Peyer's patch (tissue), 4 donors: ENCODE measurements at places on chromosomes 3 and 15.
A peak's percentile ranks its signal among the peaks of the same experiment; 100 is the strongest.

DNA sequence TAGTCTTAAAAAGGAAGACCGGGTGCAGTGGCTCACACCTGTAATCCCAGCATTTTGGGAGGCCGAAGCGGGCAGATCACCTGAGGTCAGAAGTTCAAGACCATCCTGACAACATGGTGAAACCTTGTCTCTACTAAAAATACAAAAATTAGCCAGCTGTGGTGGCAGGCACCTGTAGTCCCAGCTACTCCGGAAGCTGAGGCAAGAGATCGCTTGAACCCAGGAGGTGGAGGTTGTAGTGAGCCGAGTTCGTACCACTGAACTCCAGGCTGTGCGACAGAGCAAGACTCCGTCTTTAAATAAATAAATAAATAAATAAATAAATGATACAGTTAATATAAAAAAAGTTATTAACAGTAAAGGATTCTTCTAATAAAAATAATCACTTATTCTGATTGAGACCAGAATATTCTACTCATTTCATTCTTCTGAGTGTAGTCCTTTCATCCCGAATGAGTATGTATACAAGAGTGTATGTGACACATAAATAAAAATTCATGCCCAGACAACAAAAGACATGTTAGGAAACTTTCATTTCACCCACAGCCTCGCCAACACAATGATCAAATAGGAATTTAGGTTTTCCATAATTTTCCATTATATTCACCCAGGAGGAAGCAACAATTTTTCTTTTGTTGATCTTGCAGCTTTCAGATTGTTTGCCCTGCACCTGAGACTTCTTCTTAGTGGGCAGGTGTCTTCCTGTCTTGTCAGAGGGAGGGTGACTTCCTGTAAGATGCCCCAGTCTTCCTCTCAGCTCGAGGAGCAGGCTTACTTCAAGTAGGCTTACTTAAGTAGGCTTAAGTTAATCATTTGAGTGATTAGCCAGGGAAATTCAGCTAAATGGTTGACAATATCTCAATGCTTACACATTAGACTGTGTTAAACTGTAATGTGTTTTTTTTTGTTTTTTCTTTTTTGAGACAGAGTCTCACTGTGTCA, 7.8 kb upstream of the NUP210 start:
- DNase-seq: peak; percentile 57

DNA sequence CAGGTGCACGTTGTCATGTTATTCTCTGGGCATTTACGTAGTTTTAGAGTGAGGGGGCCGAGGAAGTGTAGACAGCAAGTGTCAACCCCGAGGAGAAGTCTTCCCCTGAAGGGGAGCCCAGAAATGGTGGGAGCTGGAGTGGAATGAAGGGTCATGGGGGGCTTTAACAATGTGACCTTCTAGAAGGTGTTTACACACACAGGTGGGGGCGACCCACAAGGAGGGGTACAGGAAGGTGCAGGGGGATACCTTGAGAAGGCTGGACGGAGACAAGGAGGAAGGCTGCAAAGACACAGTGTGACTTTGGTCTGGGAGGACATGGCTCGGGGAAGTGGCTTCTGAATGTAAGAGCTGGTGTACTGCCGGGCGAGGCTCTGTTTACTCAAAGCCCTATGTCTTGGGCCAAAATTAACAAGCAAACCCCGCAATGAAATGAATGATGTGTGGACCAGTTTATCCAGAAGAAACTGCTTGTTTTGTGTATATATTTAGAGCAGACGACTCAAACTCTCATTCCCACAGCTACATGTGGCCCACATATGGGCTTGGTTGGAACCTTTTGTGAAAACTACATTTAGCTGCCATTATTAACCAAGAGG, 18.7 kb downstream of the TRPM1 start:
- no peak for DNase-seq

DNA sequence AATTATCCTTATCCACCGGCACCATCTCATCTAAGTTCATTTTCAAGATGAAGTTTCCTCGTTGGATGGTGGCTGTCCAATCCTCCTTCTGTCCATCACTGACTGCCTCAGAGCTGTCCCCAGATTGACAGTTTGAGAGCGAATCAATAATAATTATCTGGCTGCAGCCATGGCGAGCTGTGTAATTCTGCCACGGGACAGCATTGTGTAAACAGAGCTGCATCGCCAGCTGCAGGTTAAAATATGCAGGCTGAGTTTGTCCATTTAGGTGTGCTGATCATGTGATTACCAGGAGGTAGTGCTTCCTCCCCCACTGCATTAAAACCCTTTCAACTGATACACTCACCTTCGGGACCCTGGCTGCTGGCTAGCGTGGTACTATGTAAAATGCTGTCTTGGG, 461.9 kb upstream of the ONECUT1 start:
- DNase-seq: no peak

DNA sequence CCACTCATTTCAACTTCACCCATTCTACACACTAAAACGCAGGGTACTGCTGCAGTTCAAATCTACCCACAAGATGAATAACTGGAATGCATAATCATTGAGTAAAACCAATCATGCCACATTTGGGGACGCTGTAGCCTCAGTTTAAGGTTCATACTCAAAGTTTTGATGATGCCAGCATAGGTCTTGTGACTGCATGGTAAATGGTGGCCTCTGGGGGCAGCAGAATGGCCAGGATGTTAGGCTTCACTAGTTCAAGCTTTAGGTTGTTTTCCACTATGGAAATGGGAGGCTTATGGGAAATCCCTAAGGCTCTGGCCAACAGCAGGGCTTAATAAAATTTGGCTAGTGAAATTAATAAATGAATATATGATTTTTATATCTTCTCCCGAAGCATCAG, 104.3 kb upstream of the TSC22D2 start:
- DNase-seq: no peak

DNA sequence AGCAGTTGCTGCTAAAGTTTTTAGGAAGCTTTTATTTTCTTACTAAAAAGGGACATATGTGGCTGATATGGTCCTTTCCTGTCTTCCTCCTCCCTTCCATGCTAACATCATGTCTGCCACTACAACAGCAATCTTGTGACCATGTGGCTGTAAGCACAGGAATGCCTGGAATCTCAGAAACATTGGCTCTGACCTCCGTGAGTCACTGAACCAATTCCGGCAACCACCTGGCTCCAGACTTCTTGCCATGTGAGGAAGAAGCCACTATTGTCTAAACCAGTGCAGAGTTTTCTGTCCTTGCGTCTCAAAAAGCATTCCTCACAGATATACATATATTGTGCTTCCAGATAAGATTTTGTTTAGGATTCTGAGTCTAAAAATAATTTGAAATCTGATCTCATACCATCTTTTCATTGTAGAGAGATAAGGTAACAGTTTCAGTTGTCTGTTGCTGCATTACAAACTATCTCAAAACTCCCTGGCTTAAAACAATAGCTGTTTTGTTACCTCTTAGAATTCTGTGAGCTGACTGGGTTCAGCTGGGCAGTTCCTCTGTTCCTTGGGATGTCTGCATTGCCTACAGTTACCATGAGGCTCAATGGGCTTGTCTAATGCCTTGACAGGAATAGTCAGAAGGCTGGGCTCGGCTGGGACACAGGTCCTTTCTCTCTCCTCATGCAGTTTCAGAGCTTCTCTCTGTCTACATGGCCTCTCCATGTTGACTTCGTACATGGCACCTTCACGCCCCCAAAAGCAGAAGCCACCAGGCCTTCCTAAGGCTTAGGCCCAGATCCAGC, 77.3 kb upstream of the MAGI1 start:
- DNase-seq: no peak

GRCh38 chr3:139935866-139936817, 1.2 kb downstream of the CLSTN2 start:
- peak; percentile 54 for DNase-seq

GRCh38 chr3:193231201-193231600, 9.8 kb upstream of the PLAAT1 start:
- DNase-seq: no peak

GRCh38 chr3:187919544-187919943, 174.3 kb upstream of the BCL6 start:
- no peak for DNase-seq

DNA sequence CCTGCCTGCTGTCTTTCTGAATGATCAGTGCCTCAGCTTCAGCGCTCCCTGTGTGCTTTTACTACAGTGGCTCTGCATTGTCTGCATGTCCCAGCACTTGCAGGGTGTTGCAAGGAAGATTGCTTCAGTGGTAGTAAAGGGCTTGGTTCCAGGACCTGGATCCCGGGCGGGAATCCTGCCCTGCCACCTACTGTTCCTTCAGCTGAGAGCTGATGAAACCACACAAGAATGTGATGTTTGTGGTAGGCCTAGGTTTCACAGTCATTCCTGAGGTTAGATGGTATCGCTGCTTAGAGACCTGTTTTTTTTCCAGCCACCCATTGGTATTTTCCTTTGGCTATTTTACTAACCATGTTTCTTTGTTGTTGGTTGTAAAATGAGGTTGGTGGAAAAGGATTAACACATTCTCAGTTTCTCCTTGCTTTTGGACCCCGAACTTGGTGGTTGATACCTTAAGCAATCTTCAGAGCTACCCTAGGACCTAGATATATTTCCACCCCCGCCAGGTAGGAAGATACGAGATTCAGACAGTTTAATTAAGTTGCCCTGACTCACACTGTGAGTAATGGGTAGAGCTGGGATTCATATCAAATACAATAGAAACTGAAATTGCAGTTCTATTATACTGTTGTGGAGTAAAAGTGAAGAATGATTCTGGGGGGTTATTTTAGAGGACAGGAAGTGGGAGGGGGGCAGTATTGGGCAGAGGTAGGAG, 11.4 kb downstream of the GPR87 start:
- DNase-seq: no peak

GRCh38 chr3:184240384-184241140, 8.2 kb downstream of the ALG3 start:
- no peak for DNase-seq

GRCh38 chr15:88003541-88004327, 252.8 kb downstream of the NTRK3 start:
- no peak for DNase-seq

GRCh38 chr3:57689367-57690053, 3.4 kb downstream of the DENND6A start:
- no peak for DNase-seq

DNA sequence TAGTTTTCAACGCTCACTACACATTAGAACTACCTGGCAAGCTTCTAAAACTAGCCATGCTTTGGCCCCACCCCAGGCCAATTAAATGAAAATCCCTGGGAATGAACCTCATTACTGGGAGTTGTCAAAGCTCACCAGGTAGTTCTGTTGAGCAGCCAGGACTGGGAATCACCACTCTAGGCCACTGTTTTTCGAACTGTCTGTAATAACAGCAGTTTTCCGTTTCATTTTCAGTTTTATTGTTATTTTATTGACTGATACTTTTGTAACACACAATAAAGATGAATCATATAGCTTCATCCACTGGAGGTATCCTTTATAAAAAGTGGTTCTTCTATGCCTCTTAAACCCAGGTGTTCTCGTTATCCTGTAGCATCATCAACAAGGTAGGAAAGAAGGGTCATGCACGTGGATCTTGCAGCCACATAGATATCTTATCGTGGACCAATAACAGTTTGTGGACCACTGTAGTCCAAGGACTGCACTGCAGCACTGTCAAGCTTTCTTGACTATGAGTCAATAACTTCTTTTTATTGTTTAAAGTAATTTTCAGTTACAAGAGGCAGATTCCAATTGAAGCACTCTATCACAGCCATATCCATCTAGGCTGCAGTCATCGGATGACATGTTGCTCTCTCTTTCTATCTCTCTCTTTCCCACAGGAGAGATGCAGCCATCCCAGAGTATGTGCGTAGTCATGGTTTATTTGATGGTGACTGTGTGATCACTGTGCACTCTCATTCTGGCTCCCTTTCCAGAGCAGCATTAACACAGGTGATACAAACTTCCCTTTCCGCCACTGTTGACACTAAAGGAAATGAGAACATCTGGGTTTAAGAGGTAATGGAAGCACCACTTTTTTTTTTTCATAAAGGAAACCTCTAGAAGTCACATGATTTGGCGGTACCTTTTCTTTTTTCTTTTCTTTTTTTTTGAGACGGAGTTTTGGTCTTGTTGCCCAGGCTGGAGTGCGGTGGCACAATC, 39.0 kb upstream of the BLM start:
- no peak for DNase-seq

- DNase-seq: no peak
Measured at GRCh38 chr15:51341366-51342226, at the start of gene GLDN. Gene GLDN, plus strand, starts transcription at chr15:51341655. Its CDS starts 30 bp downstream, at chr15:51341685.

DNA sequence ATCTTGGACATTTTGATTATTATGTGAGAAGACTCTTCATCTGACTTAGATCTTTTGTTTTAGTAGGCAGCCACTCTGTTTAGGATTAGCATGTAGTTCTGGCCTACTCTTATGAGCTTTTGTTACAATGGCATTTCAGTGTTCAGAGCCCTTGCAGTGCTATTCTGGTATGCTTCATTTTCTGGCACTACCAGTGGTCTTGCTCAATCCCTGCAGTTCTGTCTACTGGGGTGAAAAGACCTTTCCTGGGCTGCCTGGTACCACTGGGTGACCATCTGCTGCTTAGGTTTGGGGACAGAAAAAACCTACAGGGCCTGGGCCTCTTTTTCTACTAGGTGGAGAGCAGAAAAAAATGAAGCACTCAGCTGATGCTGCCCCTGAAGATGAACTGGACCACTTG, 42.5 kb downstream of the IL16 start:
- DNase-seq: no peak

- DNase-seq: no peak
Measured at GRCh38 chr3:63624941-63625560, 27.4 kb upstream of the SNTN start.

- no peak for DNase-seq
Measured at GRCh38 chr3:144039661-144040060, 68.0 kb downstream of the DIPK2A start.
